CD4-positive, alpha-beta T cell (primary cell): ENCODE measurements at places on chromosomes 6 and 20.

- DNase-seq: no peak
Measured at GRCh38 chr6:84764332-84765049, at the start of gene TBX18. Gene TBX18, minus strand, starts transcription at chr6:84764598. Its CDS starts 417 bp downstream, at chr6:84764181.

DNA sequence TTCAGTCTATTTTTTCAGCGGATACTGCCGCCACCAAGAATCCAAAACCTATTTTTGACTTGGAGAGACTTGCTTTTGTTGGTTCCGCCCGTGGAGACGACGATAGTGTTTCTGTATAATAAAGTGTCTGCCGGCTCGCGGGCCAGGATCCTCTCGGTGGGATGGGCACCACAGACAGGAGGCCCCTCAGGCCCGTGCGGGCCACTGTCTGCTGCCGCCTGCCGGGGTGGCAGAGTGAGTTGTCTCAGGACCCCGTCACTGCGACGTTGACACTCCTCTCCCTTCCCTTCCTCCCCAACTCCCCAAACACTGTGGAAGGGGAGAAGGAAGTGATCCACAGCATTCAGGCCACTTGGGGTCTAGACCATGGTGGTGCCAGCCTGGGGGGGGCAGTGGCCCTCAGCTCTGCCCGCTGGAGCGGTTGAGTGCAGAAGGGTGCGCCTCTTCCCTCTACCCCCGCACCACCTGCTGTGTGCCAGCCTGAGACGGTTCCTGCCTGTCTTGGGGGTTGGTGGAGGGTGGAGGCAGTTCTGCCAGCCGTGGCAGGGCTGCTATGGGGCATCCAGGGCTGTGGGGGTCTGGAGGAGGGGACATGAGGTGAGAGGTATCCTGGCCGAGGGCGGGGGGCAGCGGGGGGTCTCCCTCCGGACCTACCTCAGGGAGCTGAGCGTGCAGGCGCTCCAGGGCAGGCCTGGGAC lies 17.5 kb downstream of the RBM38 start:
- DNase-seq: no peak

DNA sequence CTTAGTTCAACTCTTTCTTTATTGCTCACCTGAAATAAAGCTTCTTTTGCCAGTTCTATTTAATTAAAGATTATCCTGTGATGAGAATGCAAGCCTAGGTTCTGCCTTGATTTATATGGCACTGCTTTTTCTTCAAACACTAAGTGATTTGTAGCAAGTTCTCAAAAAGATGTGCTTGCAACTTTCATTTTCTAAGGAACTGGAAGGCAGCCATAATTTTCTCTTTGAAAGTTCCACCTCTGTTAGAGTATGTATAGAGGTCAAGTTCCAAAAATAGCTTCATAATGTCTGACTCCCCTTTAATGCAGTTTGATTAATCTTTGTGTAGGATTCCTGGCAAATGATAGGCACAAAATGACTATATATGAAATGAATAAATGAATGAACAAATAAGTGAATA lies 528.3 kb upstream of the FLRT3 start:
- no peak for DNase-seq

DNA sequence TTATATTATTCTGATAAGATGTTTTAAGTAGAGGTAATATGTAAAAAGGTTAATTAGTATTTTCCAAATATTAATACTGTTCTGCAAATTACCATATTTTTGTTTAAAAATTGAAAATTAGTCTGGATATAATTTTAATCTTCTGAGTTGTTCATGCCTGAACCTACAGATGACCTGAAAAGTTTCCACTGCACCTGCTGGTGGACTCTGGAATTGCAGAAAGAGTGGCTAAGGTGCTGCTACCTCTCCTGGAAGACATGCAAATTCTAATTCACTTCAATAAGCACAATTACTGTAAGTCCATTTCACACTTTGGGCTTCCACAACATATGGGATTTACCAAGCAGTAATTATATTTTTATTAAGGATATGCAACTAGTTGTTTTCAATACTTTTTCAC lies 77.7 kb upstream of the OLIG3 start:
- peak; percentile 67 for DNase-seq

DNA sequence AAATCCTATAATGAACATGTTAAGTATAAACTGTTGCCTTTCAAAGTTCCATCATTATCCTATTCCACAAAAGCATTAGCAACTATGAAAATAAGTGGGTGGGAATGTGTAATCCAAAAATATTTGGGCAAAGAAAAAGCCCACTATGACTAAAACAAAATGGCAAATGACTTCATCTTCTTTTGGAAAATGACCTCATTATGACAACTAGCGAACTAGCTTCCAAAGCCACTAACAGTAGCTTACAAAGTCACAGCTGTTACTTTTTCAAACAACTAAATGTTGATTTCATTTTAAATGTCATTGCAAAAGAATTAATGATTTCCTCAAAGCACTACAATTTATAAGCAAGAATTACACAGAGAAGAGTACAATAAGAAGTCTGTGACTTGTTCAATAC lies 49.8 kb upstream of the RUNX2 start:
- DNase-seq: no peak

GRCh38 chr6:144013486-144013909 lies 5.4 kb upstream of the PLAGL1 start:
- DNase-seq: peak; percentile 50

DNA sequence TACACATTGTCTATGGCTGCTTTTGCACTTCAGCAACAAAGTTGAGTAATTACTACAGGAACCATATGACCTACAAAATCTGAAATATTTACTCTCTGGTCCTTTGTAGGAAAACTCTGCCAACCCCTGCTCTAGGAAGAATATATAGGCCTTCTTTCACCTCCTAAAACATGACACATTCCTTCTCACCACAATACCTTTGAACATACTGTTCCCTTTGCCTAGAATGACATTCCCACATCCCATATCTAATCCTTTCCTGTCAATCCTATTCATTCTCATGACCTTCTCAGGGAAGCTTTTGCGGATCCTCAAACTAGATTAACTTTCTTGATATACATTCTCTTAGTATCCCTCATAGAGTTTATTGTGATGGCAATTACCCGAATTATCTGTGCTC lies 18.0 kb upstream of the NCOA6 start:
- DNase-seq: no peak

DNA sequence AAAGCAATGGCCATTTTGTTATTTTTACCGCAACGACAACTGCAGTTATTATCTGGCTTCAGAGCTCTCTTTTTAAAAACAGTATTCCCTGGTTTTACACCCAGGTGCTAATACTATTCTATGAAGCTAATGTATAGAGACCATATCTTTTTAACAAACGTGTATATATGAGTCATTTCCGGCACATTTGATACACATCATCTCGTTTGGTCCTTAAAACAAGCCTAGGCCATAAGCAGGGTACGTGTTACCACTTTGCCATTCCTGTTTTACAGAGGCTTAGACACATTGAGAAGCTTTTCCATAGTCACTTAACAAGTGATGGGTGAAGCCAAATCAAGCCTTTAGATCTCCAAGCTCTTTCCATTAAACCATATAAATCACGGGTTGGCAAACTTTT lies 5.5 kb downstream of the TRAF3IP2 start:
- DNase-seq: no peak

GRCh38 chr20:13268953-13269352 lies 47.9 kb downstream of the ISM1 start:
- DNase-seq: no peak

- DNase-seq: no peak
Measured at GRCh38 chr6:9924971-9925370, 489.9 kb downstream of the TFAP2A start.

DNA sequence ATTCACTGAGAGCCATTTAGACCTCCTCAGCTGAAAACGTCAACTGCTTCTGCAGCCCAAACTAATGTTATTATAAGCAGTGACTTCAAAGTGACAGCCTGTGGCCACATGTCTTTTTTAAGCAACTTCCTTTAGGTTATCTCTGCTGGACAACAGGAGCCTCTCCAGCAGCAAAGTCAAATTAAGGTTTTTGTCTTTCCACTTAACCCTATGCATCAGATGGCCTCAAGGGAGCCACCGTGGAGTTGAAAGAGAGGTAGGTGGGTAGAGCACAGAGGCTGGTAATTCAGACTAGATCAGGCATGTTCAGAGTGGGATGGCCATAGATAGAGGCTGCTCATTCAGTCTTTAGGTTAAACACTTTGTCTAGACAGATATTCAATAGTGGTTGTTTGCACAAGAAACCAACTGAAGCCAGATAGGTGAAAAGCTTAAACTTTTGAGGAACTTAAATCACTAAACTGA lies 300.6 kb upstream of the ECI2 start:
- DNase-seq: no peak
